ENCODE measurements at places on chromosomes 4 and X. TPM values are rescaled to one million over a fixed set of nuclear protein-coding genes. Genes with fewer than 3 reads are reported as not detected.
A peak's percentile ranks its signal among the peaks of the same experiment; 100 is the strongest.

- no peak for DNase-seq
Observed at GRCh38 chrX:115713460-115713859, 152.5 kb downstream of the PLS3 start.

Gene YY2
- 2.4 TPM for total RNA-seq

- peak; percentile 21 for DNase-seq
Observed at GRCh38 chrX:154096140-154097002, 1.1 kb downstream of the MECP2 start.

GRCh38 chr4:150089732-150090131, 11.5 kb downstream of the DCLK2 start:
- no peak for DNase-seq

DNA sequence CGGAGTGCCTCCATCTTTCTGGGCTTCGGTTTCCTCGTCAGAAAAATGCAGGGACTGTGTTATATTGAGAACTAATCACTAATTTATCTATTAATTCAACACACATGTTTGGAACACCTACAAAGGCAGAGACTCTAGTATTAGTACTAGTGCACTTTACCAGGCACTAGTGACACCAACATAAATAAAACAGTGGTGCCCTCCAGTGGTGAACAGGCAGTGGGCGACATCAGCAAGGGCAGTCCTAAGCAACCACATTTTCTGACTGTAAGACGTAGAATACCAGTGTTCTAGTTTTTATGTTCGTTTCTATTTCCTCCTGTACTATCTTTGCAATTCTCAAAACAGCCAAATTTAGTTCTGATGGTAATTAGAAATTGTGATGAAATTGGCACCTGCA, 69.1 kb upstream of the UCP1 start:
- DNase-seq = no peak

GRCh38 chr4:44149282-44149681, 299.3 kb downstream of the KCTD8 start:
- no peak for DNase-seq

DNA sequence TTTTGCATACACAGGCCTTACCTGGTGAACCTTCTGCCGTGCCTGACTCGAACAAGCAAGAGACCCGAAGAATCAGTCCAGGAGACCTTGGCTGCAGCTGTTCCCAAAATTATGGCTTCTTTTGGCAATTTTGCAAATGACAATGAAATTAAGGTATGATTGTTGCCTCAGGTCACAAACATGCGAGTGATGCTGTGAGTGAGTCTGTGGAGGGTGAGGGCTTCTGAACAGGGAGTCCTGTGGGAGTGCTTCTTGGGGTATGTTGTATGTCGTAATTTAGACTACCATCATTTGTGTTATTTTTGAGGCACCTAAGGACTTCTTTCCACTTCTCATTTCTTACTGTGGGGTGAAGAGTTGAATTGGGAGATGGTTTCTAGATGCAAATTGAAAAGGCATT, 32.8 kb downstream of the HTT start:
- no peak for DNase-seq

GRCh38 chrX:154443992-154444754, at the start of gene FAM50A:
Gene FAM50A, plus strand, starts transcription at chrX:154444141. Its CDS starts 95 bp downstream, at chrX:154444236.
- DNase-seq = peak; percentile 89

- peak; percentile 24 for DNase-seq
Observed at GRCh38 chr4:78020677-78021076, 36.4 kb upstream of the FRAS1 start.

- no peak for DNase-seq
Observed at GRCh38 chr4:27217261-27217769, 356.7 kb downstream of the STIM2 start.

DNA sequence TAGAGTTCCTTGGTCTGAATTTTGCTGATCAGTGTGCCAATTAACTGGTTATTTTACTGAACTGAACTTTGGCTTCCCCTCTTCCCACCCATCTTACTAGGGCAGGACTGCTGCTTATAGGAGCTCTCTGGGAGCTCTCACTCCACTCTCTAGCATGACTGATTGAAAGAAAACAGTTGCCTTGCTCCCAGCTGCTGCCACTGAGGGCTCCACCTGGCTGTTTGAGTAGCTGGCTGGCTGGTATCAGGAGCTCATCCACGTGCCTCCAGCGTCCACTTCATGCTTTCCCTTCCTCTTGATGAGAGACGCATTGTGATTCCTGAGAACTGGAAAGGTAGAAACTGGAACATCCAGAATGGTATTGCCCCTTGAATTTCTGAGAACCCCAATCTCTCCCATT, 73.0 kb upstream of the KLHL13 start:
- DNase-seq = peak; percentile 19

GRCh38 chrX:53223955-53224859, 800 bp downstream of the KDM5C start:
- peak; percentile 35 for DNase-seq

DNA sequence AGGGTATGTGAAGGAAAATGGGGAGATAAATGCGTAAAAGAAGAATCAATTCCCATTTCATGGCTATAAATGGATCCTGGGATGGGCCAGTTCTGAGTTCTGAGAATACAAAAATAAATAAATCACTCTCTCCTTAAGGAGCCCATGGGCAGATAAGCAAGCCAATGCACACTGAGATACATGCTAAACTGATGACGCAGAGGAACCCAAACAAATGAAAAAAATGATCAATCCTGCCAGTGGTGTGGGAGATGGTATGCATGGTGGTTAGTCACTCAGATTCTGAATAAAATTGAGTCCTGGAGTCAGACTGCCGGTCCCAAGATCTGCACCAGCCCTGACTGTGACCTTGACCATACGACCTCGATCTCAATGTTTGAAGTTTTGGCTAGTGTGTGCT, 59.7 kb downstream of the NEIL3 start:
- DNase-seq = no peak

Gene SYTL5
- total RNA-seq = 7.3 TPM

Gene MFAP3L
- 11.4 TPM for total RNA-seq

Gene ADGRA3
- total RNA-seq = 51.3 TPM

GRCh38 chr4:2289311-2289954, 27.5 kb upstream of the MXD4 start:
- DNase-seq = peak; percentile 2

DNA sequence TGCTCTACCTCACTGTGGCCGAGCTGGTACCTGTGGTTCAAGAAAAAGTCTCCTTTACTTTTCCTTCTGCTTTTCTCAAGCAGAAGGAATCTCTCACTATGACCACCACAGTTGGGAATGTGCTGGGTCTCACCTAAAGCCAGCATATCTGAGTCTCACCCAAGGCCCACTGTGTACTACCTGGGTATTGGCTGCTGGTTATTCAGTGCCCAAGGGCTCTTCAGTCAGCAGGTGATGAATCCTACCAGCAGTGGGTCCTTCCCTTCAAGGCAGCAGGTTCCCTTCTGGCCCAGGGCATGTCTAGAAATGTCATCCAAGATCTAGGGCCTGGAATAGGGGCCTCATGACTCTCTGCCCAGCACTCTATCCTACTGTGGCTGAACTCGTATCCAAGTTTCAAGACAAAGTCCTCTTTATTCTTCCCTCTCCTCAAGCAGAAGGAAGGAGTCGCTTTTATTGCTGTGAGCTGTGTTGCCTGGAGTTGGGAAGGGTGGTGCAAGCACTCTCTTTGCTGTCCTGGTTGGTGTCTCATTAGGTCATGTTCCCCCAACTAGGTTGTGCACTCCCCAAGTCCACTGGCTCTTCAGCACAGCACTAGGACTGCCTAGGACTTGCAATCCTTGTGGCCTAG, 6.1 kb downstream of the CXCL10 start:
- no peak for DNase-seq

Gene SSX4
- not detected for total RNA-seq

GRCh38 chr4:183987987-183988392, 82.9 kb downstream of the STOX2 start:
- DNase-seq = peak; percentile 91

GRCh38 chrX:13547671-13548070, 21.7 kb upstream of the EGFL6 start:
- DNase-seq = no peak

- no peak for DNase-seq
Observed at GRCh38 chrX:12440246-12440645, 302.0 kb downstream of the FRMPD4 start.

DNA sequence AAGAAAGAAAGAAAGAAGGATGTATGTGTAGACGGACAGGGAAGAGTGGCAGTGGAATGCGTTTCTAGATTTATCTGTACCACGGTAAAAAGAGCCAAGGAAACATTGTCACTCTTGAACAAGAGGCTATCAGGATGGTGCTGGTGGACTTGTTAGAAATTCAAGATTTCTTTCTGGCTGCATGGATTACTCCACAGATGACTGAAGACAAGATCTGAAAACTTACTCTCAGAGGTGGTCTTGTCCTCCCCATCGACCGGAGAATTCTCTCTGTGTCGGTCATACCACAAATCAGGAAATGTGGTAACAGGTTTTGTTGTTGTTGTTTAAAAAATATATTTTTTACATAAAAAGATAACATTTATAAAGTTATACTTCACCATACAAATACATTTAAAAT, 11.8 kb downstream of the DSPP start:
- no peak for DNase-seq

Gene GK
- 29.9 TPM for total RNA-seq

Gene HTN1
- not detected for total RNA-seq

- peak; percentile 47 for DNase-seq
Observed at GRCh38 chrX:20361890-20362262, 95.2 kb upstream of the RPS6KA3 start.

- peak; percentile 32 for DNase-seq
Observed at GRCh38 chr4:4673070-4673469, 131.2 kb upstream of the STX18 start.

GRCh38 chr4:56843421-56843899, 22.0 kb upstream of the SPINK2 start:
- DNase-seq = peak; percentile 28

- DNase-seq = no peak
Observed at GRCh38 chr4:38762560-38762959, 20.2 kb downstream of the TLR10 start.

DNA sequence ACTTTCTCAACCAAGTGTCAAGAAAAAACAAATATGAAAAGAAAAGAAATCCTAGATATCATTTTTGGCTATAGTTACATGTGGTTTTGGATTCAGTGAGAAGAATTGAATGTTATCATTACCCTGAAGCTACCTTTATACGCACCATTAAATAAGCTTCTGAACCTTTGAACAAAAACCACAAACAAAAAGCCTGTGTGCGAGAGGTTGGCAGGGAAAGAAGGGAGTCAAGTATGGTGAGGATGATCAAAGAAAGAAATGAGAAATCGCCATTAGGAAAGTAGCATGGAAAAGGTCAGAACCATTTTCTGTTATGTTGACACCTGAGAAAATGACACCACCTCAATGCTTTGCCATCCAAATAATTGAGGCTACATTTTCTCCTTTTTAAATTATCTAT, 1.2 kb upstream of the SLC7A11 start:
- DNase-seq = no peak

DNA sequence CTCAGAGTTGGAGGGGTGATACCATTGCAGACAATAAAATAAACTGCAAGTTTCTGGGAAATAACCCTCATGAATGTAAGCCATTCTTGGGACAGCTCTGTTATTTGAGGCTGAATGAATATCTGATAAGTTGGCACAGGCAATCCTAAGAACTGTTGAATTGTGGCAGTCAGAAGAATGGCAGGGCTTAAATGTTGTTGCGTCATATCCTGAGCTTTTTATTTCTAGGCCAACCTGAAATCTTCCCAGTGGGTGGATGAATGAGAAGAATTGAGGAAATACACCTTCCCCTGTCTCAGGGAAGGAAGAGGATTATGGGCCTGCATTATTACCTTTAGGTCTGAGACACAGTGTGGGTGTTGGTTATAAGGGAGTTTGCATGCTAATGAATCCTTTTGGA, 64.4 kb upstream of the C4orf54 start:
- DNase-seq = no peak

Gene EDA2R
- total RNA-seq = 6.7 TPM

- DNase-seq = no peak
Observed at GRCh38 chrX:9336456-9336855, 128.4 kb upstream of the TBL1X start.

DNA sequence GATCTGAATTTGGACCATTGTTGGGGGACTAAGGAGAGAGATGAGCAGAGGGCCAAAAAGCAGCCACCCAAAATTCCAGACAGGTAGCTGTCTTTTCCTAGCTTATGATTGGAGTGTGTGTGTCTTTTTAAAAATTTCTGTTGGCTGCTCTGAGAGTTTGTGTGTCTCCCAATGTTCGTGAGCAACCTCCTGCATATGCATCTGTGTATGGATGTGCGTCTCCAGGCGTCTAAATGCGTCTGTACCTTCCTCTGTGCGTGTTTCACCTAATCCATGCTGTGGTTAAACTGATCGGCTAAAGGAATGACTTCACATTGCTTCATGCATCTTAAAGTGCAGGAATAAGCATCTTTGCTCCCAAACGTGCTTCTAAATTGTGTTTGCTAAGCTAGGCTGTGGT, 65.5 kb upstream of the LAS1L start:
- DNase-seq = no peak

Gene WDR44
- total RNA-seq = 9.7 TPM

GRCh38 chr4:39636531-39637184, 2.0 kb downstream of the SMIM14 start:
- no peak for DNase-seq

- DNase-seq = no peak
Observed at GRCh38 chr4:108342325-108342970, 173.7 kb upstream of the LEF1 start.

Measured in hepatocyte (in vitro differentiated cells).